ENCODE measurements at places on chromosomes 7 and 10. TPM values are rescaled to one million over a fixed set of nuclear protein-coding genes. Genes with fewer than 3 reads are reported as not detected.

PLEKHS1 gene
- total RNA-seq, result 0.15 TPM

GRCh38 chr7:51182636-51183166 is 133.9 kb downstream of the COBL start:
- no peaks in the 10 kb centered on the region for H3K4me1 ChIP-seq
- no peak overlapping the region for H3K27ac ChIP-seq
- DNase-seq, result no peak
- H3K4me3 ChIP-seq, result no peak overlapping the region
- H3K27me3 ChIP-seq, result peaks cover 7% of the 10 kb centered on the region

DNA sequence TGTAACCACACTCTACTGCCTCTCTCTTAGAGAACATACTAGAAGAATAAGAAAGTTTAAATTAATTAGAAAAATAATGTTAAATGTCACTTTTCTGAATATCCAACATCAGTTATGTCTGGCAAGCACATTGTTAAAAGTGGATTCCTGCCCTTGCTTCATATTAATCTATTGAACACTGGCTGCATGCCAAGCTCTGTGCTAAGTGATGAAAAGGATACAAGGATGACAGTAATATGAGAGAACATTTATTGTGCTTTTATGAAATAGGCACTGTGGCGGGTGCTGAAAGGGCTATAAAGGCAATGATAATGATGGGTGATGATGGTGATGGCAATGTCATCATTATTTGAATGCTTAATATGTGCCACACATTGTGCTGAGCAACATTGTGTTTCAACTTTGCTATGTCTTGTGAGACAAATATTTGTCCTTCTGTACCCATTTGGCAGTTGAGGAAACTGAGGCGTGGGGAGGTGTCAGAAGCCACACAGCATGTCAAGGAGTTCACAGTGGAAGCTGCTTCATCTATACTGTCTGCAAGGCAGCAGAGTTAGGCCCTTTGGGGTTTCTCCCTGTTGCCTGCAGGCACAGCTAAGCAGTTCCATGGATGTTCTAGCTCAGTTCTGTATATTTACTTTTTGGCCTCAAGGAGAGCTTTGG is 64.2 kb upstream of the RAPGEF5 start:
- H3K4me1 ChIP-seq, result no peaks in the 10 kb centered on the region
- H3K4me3 ChIP-seq, result no peak overlapping the region
- no peak overlapping the region for H3K27ac ChIP-seq
- no peaks in the 10 kb centered on the region for H3K36me3 ChIP-seq
- no peak for DNase-seq

DNA sequence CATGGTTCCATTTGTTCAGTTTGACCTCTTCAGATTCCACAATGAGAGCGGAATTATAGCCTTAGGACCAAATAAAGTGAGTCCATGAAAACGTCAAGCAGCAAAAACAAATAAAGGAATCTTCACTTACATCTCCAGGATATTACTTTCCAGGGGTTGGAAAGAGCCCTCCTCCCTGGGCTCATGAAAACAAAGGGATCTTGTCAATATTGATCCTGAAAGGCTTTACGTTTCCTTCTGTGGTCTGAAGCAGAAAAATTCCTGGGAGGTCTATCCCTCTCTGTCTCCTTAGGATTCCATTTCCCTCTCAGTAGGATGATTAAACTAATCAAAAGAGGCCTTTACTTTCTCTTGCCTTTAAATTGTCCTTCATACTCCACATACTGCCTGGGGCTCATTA is 293.5 kb downstream of the GPAM start:
- no peak overlapping the region for H3K4me3 ChIP-seq
- no peaks in the 10 kb centered on the region for H3K36me3 ChIP-seq
- no peaks in the 10 kb centered on the region for H3K4me1 ChIP-seq
- no peak for DNase-seq
